Activated naive CD4-positive, alpha-beta T cell (primary cell): ENCODE measurements at places on chromosomes 2 and 18.

DNA sequence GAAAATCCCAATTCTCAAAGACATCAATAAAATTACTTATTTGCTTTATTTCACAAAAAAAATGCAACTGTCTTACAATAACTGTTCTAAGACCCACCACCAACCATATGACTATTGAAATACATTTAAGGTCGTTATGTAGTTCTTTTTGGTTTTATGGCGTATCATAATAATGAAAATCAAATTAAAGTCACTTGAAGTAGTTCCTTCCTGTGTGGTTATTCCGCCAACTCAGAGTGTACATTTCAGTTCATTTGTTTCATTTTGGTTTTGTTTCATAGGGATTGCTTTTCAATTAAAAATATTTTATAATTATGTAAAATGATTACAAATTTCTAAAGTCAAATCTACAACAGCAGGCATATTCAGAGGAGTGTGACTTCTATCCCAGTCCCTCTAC is 45.9 kb upstream of the AAK1 start:
- no peak for DNase-seq

GRCh38 chr2:213834331-213834730 is 550.1 kb downstream of the SPAG16 start:
- no peak for DNase-seq

DNA sequence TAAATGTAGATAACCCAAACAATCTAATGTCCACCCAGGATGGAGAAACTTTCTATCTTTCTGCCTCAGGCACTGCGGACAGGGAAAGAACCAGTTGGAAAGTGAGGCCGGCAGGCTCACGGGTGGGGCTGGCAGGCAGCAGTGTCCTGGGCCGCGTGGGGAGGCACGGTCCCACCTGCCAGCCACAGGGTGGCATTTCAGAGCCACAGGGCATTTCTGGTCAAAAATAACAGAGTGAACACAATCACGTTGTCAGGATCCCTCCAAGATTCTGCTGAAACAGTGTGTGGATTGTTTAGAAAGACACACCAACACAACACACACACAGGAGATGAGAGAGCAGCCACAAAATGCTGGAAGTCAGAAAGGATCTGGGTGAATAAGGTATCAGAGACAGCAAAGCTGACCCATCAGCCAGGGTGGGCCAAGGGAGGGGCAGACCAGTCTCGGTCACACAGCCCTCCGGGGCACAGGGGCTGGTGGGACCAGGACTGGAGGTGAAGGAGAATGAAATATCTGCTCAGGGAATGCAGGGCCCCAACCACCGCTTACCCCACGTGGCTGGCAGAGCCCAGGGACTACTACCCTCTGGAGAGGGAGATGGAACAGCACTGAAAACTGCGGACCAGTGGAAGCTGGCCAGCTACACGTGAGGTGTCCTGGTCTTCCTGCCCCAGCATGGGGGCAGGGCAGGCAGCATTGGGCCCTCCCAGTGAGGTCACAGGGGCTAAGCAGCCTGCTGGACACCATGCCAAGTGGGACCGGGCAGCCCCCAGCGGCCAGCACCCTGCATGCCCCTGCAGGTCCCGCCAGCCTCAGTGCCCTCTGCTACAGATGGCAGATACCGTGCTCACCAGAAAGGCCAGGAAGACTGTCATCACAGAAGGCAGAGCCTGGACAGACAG is 173.9 kb downstream of the HDAC4 start:
- DNase-seq = no peak

DNA sequence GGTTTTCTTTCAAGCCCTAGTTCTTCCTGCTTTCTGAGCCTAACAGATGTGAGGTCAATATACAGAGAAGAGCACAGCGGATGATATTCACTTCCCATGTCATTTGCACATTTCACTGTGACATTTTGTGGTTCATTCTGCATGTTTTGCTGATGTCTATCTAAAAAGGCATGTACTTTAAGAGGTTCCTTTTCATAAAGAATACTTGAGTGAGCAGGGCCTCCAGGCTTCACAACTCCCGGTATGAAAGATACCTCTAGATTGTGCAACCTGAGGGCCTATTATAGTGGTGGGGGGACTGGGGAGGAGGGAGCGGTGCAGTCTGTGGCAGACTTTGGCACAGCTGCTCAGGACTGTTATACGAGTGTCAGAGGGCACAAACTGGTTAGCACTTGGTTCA is 54.6 kb downstream of the CPO start:
- DNase-seq = no peak

GRCh38 chr2:45643543-45644542 is 7.6 kb upstream of the PRKCE start:
- peak; percentile 77 for DNase-seq

DNA sequence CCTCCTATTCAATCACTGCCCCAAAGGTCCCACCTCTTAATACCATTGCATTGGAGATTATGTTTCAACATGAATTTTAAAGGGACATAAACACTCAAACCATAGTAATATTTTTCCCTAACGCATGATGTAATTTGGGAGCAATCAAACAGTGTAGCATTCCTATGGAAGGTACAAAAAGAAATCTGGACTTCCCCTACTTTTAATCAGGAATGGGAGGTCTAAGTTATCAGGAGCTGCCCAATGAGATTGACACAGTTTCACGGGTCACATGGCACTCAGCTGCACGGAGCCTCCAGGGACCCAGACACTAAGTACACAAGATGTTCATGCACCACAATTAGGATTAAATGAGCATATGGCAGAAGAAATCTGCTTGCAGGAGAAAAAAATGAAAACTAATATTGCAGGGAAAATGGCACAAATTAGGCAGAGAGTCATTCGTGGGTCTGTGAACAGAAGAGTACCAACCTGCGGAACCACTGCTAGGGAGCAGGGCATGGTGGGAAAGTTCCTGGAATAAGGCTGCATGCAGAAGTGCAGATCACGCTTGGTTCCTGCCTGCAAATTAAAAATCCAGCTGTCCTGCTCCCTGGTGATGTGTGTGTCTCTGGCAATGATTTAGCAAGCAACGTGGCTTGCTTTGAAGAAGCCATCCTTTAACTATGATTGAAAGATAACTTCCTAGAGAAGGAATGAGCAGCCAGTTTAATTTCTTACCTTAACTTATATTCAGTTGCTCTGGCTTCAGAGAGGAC is 326.6 kb upstream of the ID2 start:
- no peak for DNase-seq
